HL-60 (cell line): ENCODE measurements at places on chromosomes 7 and 10.
A peak's percentile ranks its signal among the peaks of the same experiment; 100 is the strongest.

DNA sequence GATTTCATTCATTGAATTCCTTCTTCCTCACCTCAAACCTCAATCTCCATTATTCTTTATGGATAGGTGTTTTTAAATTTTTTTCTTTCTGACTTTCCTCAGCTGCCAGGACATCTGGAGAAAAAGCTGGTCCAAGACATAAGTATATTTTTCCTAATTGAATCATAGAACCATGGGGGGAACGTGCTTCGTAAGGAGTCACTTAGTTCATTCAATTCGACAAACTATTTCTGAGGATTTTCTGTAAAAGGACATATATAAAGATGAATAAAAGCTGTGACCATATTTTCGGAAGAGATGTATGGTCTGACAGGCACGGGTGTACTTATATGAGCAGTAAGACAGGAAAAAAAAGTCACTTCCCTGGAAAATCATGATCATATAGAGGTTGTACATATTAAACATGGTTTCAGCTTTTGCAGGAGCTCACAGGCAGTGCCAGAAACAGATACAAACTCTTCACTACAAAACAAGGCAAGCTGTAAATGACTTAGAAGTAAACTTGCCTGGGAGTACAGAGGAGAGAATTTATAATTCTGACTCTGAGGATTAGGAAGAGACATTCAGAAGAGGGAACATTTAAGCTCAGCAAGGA is 88.2 kb upstream of the EGR2 start:
- DNase-seq: no peak

GRCh38 chr10:102744374-102745051 is 765 bp downstream of the WBP1L start:
- DNase-seq: no peak

DNA sequence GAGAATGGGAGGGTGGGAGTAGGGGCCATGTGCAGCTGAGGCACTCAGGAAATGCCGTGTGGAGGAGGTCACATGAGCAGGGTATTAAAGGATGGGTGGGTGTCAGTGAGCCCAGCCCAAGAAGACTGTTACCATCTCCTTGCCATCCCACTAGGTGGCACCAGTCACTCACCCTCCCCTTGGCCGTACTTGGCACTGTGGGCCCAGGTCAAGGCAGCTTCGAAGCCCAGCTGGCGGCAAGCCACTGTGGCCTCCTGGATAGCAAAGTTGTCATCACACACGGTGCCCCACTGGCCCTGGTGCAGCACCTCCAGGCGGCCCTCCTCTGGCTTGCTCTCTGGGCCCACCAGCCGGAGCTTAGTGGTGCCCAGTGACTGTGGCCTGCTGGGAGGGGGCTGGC is 5.4 kb downstream of the LOXL4 start:
- peak; percentile 47 for DNase-seq

DNA sequence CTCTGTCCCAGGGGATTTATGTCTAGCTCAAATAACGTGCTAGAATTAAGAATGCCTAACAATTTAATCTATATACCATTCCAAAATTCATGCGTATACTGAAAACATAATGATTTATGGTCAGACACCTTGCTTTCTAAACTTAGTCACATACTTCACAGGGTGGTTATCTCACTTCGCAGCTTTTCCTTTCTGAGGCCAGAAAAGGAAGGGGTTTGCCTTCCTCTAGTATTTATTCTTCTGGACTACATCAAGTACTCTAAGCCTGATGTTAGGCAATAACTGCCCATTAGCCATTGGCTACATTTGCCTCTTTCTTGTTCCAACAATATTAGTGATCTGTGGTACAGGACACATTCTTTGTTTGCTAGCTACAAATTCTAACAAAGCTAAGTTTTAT is 72.6 kb upstream of the FHIP2A start:
- no peak for DNase-seq

- no peak for DNase-seq
Observed at GRCh38 chr7:96479015-96479645, 157.2 kb upstream of the SLC25A13 start.

DNA sequence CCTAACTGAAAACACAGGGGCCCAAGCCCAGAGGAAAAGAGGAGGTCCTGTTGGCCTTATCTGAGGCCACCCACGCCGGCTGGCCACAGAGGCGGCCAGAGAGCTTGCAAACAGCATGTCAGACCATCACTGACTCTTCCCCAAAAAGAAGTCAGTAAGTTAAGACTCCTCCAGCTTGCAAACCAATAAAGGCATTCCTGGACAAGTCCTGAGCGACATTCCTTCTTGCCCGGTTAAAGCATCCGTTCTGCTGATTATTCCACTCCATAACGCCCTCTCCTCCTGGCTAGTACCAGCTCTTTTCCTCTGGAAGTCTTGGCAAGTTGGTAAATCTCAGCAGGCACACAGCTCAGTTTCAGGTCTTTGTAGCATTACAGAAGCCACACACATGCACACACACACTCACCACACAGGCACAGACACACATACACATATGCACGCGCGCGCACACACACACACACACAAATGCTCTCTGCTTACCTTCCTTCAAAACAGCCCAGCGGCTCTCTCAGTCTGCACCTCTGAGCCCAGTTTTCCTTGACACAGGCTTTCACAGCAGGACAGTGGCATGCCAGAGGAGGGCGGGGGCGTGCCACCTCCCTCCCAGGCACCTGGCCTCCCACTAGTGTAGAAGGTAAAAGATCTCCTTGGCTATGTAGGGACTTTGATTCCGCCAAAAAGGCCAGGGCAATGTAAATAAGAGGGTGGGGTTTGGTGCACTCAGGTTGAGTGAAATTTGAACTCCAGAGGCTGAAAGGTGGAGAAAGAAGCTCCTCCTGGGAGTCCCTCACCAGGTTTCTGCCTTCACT is 201.4 kb downstream of the TNS3 start:
- no peak for DNase-seq

DNA sequence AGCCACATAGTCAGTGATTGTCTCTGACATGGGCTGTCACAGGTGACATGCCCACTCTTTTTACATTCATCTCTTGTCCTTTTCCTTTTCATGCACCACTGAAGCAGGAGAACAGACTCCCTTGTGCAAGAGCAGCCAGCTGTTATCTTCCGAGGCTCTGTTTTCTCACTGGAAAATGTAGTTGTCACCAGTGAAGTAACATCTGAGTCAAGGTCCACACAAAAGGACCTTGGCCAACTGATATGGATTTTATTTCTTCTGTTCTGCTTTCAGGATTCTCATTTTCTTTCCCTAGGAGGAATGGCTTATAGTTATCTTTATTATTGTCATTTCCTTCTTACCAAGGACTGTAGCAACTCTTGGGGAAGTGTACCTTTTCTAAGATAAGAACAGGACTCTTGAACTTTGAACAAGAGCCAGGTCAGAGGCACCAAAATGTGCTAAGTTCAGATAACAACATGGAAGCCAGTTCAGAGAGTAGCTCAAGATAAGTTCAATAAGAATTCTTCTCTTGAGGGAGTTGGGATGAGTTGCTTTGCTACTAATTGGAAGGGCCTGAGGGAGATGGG is 22.7 kb downstream of the AVPI1 start:
- DNase-seq: no peak

GRCh38 chr7:144588559-144589051 is 185.1 kb upstream of the NOBOX start:
- no peak for DNase-seq

DNA sequence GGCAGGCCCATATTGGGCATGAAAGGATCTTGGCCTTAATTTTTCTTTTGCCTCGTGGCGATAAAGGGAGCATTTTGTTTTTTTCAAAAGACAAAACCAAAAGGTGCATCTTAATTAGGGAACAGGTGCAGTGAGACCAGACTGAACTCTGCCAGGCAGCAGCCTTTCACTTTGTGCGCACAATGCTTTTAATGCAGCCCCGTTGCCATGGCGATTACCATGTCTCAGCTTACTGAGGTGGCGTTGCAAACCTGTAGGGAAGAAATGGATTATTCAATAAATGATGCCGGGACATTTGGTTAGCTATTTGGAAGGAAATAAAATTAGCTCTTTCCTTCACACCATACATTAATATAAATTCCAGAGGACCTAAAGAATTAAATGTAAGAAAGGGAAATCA is 61.9 kb downstream of the MYL10 start:
- no peak for DNase-seq

DNA sequence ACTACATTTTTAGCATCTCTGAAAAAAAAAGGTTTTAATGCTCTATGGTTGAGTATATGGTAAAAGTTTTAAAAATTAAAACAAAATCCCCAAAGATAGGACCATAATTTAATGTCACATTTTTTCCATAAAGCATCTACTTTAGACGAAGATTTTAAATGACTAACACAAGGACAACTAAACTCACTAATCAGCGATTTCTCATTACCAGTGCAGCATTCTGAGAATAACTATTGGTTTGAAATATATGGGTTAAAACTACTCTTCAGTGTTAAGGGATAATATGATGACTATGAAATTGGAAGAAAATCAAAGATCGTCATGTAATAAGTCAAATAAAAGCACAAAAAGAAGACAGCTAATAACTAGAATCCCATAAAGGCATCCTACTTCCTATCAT is 118.4 kb downstream of the CNOT4 start:
- no peak for DNase-seq

GRCh38 chr10:95840121-95840520 is 67.7 kb upstream of the CC2D2B start:
- no peak for DNase-seq

GRCh38 chr10:121311812-121312443 is 286.3 kb downstream of the FGFR2 start:
- no peak for DNase-seq

- DNase-seq: no peak
Observed at GRCh38 chr7:101701153-101701794, 72.2 kb upstream of the MYL10 start.

- DNase-seq: no peak
Observed at GRCh38 chr10:76558586-76558985, 1079.0 kb downstream of the KCNMA1 start.

DNA sequence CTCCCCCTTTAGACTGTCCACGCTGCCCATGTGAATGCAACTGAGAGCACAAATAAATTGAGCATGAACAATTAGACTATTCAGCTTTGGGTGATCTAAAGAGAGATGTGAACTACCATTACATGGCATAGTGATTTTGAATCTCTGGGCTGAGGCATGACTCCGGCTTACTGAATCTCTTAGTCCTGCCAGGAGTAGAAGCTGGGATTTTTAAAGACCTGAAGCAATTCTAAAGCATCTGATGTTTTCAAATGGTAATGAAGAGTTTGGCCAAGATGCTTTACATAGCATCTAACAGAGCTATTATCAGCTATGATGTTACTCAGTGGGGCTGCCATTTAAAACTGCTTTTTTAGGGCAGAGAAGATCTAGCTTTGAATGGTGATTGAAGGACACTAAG is 1059.1 kb downstream of the SORCS3 start:
- DNase-seq: no peak

- DNase-seq: no peak
Observed at GRCh38 chr10:102698894-102699293, 15.3 kb downstream of the ARL3 start.

GRCh38 chr10:65793738-65794425 is 1132.0 kb upstream of the LRRTM3 start:
- no peak for DNase-seq

GRCh38 chr10:79260811-79261740 is 86.2 kb upstream of the PPIF start:
- no peak for DNase-seq

GRCh38 chr7:24732646-24733413 is 24.4 kb downstream of the GSDME start:
- DNase-seq: no peak

DNA sequence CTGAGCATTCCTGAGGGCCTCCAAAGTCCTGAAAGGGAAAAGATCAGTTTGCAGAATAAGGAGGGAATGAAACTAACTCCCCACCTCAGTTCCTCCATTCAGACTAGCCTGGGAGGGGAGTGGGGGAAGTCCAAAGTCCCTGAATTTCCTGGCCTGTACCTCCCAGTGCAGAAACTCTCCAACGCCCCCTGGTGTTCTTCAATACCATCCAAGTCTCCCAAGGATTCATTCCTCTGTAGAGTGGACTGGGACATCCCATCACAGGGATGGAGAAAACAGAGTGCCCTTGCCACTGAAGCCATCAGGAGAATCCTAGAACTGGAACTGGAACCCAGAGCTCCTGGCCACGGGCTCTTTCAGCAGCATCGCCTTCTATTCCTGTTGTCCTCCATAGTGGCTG is 1.6 kb upstream of the COL13A1 start:
- no peak for DNase-seq

DNA sequence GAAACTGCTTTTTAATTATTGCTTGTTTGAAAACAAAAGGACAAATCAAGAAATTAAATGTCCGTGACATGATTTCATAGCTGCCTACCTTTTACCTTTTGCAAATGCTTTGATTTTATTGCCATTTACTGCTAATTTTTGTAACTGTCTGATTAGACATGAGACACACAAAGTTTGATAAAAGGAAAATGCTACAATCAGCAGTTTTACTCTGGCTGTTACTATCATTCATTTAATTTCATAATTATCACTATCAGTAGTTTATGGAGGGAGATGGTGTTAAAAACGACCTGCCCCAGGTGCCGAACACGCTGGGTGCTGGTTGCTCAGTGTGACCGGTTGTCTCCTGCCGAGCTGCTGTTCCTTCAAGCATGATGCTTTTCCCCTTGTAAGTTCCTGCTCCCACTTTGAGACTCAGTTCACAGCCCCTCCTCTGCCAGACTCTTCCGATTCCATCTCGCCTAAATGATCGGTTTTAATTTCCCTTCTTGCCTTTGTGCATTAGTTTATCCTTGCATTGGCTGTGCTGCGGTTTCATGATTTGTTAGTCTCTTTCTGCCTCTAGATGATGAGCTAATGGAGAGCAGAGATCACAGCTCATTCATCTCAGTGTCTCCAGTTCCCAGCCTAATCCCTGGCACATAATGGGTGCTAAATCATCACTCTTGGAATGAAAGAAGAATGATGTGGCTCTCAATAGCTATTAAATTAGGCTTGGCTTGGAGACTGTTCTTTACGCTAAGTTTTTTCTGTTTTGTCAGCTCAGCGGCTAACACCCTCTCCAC is 110.6 kb downstream of the PFKFB3 start:
- DNase-seq: no peak

DNA sequence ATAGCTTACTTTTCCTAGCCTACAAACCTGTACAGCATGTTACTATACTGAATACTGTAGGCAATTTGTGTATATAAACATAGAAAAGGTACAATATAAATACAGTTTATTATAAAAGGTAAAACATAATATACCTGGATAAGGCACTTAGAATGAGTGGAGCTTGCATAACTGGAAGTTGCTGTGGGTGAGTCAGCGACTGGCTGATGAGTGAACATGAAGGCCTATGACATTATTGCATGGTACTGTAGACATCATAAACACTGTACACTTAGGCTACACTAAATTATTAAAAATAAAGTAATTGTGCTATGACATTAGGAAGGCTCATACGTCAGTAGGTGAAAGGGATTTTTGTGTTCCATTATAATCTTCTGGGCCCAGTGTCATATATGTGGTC is 228.8 kb downstream of the HDAC9 start:
- DNase-seq: no peak

GRCh38 chr7:49789736-49790135 is 16.3 kb downstream of the VWC2 start:
- no peak for DNase-seq

GRCh38 chr7:147411096-147411495 is 1179.5 kb upstream of the C7orf33 start:
- DNase-seq: no peak

- no peak for DNase-seq
Observed at GRCh38 chr10:11473128-11473760, 138.2 kb downstream of the USP6NL start.

GRCh38 chr7:84469034-84469433 is 274.4 kb upstream of the SEMA3A start:
- no peak for DNase-seq
